Neural crest cell (in vitro differentiated cells): ENCODE measurements at places on chromosomes 12 and 14.

GRCh38 chr12:100138048-100138802 is 4.4 kb downstream of the BLTP3B start:
- no peak for DNase-seq

GRCh38 chr14:24944800-24945199 is 105.1 kb downstream of the STXBP6 start:
- DNase-seq, result no peak

GRCh38 chr12:110248096-110248447 is 33.0 kb upstream of the ATP2A2 start:
- no peak for DNase-seq

- no peak for DNase-seq
Measured at GRCh38 chr12:40336573-40337199, 111.9 kb downstream of the LRRK2 start.

- no peak for DNase-seq
Measured at GRCh38 chr12:108307006-108307405, 32.1 kb downstream of the CMKLR1 start.

GRCh38 chr12:3752096-3752709 is 706 bp downstream of the CRACR2A start:
- no peak for DNase-seq

DNA sequence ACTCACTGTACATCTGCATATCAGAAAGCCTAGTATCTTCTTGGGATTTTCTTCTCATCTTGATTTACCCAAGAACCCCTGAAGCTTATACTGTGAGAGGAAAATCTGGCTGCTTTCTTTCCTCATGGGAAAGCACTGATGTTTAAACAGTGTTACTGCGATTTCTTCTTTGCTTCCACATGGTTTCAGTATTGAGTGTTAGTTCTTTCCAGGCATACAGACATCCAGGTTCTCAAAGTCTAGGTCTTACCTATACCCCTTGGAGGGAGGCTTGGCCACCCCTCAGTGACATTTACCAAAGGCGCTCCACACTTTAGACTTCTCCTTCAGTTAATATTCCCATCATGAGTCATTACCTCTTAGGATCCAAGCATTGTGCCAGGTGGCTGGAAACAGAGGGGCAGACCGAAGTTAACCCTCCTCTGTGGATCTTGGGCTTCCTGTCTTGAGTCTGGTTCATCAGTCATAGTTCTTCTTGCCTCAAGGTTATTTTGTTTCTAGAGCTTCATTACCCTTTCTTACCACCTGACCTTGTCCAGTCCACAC is 79.1 kb downstream of the TMEM117 start:
- no peak for DNase-seq

- no peak for DNase-seq
Measured at GRCh38 chr12:109863847-109864712, 16.3 kb downstream of the GLTP start.

- DNase-seq, result no peak
Measured at GRCh38 chr12:2341051-2341751, 288.4 kb downstream of the CACNA1C start.

- no peak for DNase-seq
Measured at GRCh38 chr14:85601246-85601645, 71.3 kb downstream of the FLRT2 start.

- no peak for DNase-seq
Measured at GRCh38 chr14:54556535-54556934, 10.4 kb upstream of the SAMD4A start.

GRCh38 chr12:124919521-124920352 is 5.3 kb upstream of the UBC start:
- no peak for DNase-seq

- DNase-seq, result no peak
Measured at GRCh38 chr14:96589577-96589976, 87.4 kb downstream of the PAPOLA start.

DNA sequence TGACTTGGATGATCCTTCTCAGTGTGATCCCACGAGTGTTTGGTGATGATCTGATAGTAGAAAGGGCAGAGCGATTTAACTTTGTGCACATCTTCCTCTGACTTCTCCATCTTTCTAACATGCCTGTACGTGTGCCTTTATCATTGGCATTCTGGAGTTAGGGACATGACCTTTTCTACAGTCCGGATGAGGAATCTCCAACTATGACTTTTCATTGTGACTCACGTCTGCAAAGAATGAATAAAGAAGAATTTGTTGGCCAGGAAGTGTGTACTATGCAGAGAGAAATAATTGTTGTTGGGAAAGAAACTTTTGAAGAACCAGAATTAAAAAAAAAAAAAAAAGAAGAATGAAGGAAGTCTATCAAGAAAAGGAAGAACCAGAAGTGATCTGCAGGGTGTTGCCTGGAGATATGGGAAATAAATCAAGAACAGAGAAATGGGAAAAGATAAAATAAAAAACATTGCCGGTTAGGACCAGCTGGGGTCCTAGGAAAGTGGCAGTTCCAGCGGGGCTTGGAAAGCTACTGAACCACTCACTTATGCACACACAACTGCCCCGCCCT is 25.3 kb downstream of the PPFIBP1 start:
- DNase-seq, result no peak

DNA sequence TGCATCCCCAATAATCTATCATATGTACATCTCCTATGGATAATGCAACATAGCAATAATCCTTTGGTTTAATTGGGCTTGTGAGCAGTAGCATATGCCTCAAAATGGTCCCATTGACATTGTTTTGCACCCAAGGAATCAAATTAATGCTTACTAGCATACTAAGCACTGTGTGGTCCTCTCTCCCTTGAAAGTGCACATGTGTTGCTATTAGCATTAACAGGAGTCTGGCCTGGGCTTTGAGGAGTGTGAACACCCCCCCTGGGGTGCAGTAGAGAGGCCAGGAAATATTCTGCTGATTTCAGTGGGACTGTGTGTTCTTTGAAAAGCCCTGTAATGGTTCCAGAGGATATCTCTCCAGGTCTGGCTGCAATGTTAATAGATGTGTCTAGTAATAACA is 1148.4 kb downstream of the VRK1 start:
- no peak for DNase-seq
